Heart right ventricle (tissue), 16 donors: ENCODE measurements at places on chromosomes 3 and 15.

DNA sequence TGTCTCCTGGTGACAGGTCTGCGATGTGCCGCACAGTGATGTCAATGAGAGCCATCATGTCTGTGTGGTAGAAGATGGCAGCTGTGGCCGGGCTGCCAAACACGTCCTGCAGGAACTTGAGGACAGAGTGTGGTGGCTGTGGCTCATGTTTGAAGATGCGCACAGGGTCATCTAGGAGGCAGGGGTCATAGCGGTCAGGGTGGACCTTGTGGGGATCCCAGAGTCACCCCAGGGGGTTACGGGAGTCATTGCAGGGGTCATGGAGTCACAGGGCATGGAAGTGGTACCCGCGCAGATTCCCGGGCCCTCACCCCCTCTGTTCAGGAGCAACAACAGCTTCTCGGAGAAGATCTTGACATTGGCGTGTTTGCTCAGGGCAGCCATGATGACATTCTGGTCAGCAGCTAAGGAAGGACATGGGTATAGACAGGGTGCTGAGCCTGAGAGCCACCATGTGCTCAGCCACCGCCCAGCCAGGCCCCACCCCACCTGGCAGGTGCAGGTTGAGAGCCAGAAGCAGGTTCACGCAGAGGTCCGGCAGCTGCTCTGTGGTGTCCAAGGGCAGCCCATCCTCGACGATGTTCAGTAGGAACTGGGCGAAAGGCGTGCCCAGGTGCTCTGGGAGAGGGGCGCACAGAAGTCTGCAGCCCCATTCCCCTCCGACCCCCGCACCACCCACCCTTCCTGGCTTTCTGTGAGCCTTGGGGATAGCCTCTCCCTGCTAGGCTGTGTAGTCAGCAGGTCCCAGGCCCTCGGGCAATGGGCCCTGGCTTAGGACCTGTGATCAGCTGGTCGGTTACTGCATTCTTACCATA is 6.9 kb downstream of the NCKIPSD start:
- H3K36me3 ChIP-seq = peaks cover 51% of the 10 kb centered on the region
- H3K4me3 ChIP-seq = no peak overlapping the region
- DNase-seq = no peak
- no peak overlapping the region for H3K27ac ChIP-seq
- no peaks in the 10 kb centered on the region for H3K27me3 ChIP-seq
- peaks cover 11% of the 10 kb centered on the region for H3K4me1 ChIP-seq

GRCh38 chr3:96466441-96466840 is 348.0 kb upstream of the EPHA6 start:
- H3K27me3 ChIP-seq = no peaks in the 10 kb centered on the region
- H3K36me3 ChIP-seq = no peaks in the 10 kb centered on the region
- H3K27ac ChIP-seq = no peak overlapping the region
- no peak overlapping the region for H3K4me3 ChIP-seq
- H3K4me1 ChIP-seq = no peaks in the 10 kb centered on the region
- DNase-seq = no peak

GRCh38 chr3:100880072-100880471 is 113.1 kb downstream of the ABI3BP start:
- peaks cover 19% of the 10 kb centered on the region for H3K4me1 ChIP-seq
- H3K36me3 ChIP-seq = no peaks in the 10 kb centered on the region
- no peak overlapping the region for H3K4me3 ChIP-seq
- peak; percentile 31 for DNase-seq
- H3K27ac ChIP-seq = peak overlapping the region; percentile 42

- no peak overlapping the region for H3K27ac ChIP-seq
- no peaks in the 10 kb centered on the region for H3K4me1 ChIP-seq
- H3K4me3 ChIP-seq = no peak overlapping the region
- no peaks in the 10 kb centered on the region for H3K36me3 ChIP-seq
- peak; percentile 11 for DNase-seq
- H3K27me3 ChIP-seq = no peaks in the 10 kb centered on the region
Observed at GRCh38 chr15:38699633-38700230, 135.1 kb upstream of the RASGRP1 start.

- H3K36me3 ChIP-seq = no peaks in the 10 kb centered on the region
- H3K4me1 ChIP-seq = peaks cover 5% of the 10 kb centered on the region
- no peak overlapping the region for H3K27ac ChIP-seq
- no peak overlapping the region for H3K4me3 ChIP-seq
- DNase-seq = no peak
Observed at GRCh38 chr3:38595393-38595792, 54.1 kb downstream of the SCN5A start.
